ENCODE measurements at places on chromosomes 2 and 18. TPM values are rescaled to one million over a fixed set of nuclear protein-coding genes. Genes with fewer than 3 reads are reported as not detected.

The PCARE gene
- 0.20 TPM for total RNA-seq

The CDK5R2 gene
- not detected for total RNA-seq

The CRYGC gene
- total RNA-seq = not detected

The PRSS56 gene
- not detected for total RNA-seq

The SLC38A11 gene
- not detected for total RNA-seq

The SNTG2 gene
- not detected for total RNA-seq

The SEPTIN10 gene
- 74.4 TPM for total RNA-seq

The AKAIN1 gene
- total RNA-seq = not detected

The SH2D6 gene
- total RNA-seq = 0.48 TPM

The CCDC68 gene
- total RNA-seq = 62.8 TPM

The LCT gene
- not detected for total RNA-seq

The SPATS2L gene
- 67.2 TPM for total RNA-seq

The TMEM178A gene
- 2.1 TPM for total RNA-seq

The RAB3GAP1 gene
- total RNA-seq = 46.7 TPM

The CYP20A1 gene
- total RNA-seq = 51.0 TPM

The DNAJC5G gene
- total RNA-seq = not detected

The TCF4 gene
- 88.3 TPM for total RNA-seq

The IGFBP5 gene
- 2,226 TPM for total RNA-seq

The ALKAL2 gene
- 31.9 TPM for total RNA-seq

The DSC3 gene
- total RNA-seq = 0.37 TPM

The TSHZ1 gene
- total RNA-seq = 81.3 TPM

The CCDC148 gene
- total RNA-seq = 3.5 TPM

The PSMA8 gene
- not detected for total RNA-seq

The CCBE1 gene
- total RNA-seq = 72.7 TPM

The CASP10 gene
- 5.0 TPM for total RNA-seq

The VAMP5 gene
- 54.2 TPM for total RNA-seq

The EPB41L3 gene
- total RNA-seq = 26.1 TPM

The C2orf69 gene
- 9.9 TPM for total RNA-seq
